ENCODE measurements at places on chromosomes 3 and 15.
A peak's percentile ranks its signal among the peaks of the same experiment; 100 is the strongest.

GRCh38 chr15:64521726-64522164 lies 61.4 kb downstream of the ZNF609 start:
- peak; percentile 60 for DNase-seq

- DNase-seq: no peak
Observed at GRCh38 chr3:184604039-184604601, 42.5 kb downstream of the EPHB3 start.

DNA sequence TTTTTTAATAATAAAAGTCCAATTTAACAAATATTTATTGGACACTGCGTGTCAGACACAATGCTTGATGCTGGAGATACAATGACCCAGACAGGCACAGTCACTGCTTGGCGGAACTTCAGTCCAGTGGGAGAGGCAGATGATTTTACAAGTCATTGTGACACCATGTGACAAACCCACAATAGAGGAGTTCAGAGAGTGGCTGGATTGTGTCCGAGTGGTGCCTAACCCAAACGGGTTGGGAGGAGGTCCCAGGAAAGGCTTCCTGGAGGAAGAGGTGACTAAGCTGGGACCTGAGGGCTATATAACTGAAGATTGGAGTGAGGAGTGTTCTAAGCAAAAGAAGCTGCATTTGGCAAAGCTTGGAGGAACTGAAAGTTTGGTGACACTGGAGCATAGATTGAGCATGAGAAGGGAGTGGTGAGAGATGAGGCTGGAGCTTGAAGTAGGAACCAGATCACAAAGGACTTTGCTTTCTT lies 41.4 kb downstream of the CRTC3 start:
- DNase-seq: no peak

DNA sequence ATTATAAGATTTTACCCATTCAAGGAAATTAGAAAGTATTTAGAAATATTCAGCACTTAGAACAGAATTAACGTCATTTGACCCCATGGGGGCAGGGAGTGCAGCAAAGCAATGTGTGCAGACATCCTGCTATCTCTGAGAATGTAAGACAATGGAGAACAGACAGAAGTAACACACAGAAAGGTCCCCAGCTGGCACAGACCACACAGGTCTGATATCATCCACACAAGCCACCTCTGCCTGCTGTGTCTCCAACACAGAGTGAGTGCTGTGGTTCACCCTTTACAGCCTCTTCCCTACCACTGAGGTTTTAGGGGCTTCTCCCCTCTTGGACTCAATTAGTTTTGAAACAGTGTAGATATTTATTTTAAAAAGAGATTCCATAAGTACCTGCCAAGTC lies 16.1 kb downstream of the TXNRD3 start:
- no peak for DNase-seq

DNA sequence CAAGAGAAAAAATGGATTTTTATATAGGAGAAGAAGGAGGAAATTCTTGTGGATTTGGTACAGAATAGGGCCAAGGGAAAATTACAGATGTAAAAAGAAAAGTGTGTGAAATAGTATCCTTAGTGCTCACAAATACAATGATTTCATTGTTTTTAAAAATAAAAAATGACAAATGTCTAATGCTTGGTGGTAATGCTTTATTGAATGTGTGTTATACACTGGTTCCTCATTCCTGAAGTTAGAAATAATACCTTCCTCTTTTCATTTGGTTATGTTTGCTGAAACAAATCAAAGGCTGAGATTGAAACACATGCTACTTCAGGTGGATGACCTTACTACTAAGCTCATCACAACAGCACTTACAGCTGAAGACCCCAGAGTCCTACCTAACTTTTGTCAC lies 37.7 kb upstream of the CCR2 start:
- DNase-seq: no peak

GRCh38 chr3:177110895-177111294 lies 86.4 kb downstream of the TBL1XR1 start:
- no peak for DNase-seq

DNA sequence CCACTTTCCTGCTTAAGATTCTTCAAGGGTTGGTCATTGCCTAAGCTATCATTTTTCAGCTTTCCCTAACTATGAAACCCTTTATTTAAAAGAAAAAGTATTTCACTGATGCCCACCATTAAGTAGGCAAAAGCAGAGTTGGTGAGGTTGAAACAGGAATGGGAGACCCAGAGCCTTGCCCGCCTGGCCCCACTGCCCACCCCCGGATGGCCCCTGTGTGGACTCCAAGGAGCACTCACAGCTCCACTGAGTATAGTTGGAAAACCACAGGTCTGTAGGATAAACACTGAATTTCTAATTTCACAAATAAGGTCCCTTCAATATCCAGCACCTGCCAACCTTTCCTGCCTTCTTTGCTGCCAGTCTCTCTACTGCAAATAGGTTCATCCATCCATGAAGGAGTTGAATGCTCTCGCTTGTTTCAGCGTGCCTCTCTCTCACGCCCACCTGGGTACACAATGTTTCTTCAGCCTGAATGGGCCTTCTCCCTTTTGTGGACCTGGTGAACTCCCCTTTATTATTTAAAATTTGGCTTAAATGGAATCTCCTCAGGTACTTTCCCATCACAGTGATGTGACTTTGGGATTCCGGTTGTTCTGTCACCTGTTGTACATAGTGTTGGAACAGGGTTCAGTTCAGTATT lies 8.7 kb upstream of the ACAP2 start:
- no peak for DNase-seq

- peak; percentile 92 for DNase-seq
Observed at GRCh38 chr3:30347679-30348216, 258.7 kb upstream of the TGFBR2 start.

DNA sequence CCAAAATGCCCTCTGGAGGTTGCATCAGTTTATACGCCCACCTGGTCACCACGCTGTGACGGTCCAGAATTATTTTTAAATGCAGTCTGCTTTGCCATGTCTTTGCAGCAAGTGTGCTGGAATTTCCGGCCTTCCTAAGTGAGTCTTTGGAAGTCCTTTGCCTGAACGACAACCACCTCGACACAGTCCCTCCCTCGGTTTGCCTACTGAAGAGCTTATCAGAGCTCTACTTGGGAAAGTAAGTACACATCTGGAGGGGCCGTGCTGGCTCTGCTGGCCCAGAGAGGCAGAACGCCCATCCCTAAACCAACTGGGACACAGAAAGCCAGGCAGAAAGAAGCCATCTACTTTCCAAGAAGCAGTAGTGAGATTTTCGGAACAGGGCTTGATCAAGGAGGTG lies 101.8 kb downstream of the LRRK1 start:
- no peak for DNase-seq

DNA sequence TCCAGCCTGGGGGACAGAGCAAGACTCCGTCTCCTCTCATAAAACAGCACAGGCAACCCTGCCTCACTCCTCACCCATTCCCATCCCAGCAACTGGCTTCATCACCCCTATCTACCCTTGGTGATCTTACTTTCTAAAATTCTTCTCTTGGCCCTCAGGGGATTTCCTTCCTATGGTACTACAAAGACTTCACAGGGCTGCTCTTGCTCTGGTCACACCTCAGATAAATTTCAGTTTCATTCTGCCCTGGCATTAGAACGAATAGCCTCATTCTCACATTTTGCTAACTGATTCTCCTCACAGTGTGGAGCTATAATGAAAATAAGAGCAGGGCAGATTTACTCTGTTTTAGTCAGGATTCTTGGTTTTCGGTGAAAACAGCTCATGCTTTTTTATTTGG lies 22.1 kb upstream of the CRBN start:
- DNase-seq: no peak

DNA sequence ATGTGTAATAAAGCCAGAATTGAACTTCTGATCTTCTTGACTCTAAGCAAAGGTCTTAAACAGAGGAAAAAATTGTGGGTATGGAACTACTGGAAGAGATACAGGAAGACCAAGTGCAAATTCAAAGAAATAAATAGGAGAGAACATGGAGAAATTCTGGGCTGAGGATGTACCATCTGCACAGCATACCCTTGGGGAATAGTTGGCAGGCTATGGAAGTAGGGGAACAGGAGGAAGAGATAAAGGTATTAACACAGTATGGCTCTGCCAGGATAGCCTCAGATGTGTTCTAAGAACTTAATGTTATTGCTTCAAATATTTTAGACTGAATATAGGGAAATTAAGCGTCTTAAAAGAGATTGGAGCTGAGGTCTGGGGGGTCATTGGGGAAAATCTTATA lies 485.4 kb downstream of the CNTN3 start:
- DNase-seq: no peak

- DNase-seq: no peak
Observed at GRCh38 chr3:162489853-162490252, 993.2 kb downstream of the OTOL1 start.

GRCh38 chr3:188673646-188674186 lies 498.1 kb upstream of the TPRG1 start:
- DNase-seq: peak; percentile 95

- DNase-seq: no peak
Observed at GRCh38 chr3:57015350-57015729, 45.1 kb upstream of the SPATA12 start.

DNA sequence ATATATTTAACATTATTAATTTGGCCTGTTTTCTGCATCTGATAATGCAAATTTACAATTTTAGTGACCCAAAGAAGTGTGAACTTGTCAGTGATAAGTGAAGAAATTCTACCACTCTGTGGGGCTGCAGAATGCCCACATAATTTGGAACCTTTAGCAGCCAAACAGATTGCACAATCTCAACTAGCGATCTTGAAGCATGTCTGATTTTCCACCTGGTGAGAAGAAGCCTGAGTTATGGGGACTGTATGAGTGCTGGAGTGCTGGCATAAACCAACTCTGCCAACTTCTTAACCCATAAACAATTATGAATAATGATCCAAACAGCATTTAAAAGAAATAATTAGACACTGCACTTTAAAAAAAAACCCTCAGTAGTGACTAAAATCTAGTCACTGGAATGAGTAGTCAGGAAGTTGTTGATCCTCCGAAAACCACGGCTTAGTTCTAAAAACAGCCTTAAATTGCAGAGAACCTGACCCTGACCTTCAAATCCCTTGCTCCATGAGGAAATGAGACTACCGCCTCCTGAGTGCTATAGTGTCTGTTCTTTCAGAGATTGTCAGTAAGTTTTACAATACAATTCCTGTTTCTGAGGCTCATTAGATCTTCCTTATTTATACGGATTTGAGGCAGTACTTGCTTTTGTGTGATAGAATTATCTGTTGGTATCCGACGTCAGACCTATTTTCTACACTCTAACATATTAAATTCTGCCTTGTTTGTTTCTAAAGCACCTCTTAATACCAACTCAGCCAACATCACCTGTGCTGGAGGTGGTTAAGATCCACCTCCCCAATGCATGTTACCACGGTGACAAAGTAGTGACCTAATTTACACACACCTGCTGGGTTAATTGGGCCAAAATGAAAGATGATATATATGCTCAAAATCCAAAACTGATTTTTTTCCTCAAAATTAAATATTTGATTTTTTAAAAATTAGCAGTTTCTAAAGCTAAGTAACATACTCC lies 267.7 kb downstream of the ZBTB20 start:
- DNase-seq: peak; percentile 82

- no peak for DNase-seq
Observed at GRCh38 chr3:152039887-152040286, 166.4 kb downstream of the SUCNR1 start.
